ENCODE measurements at places on chromosomes 16 and 17. TPM values are rescaled to one million over a fixed set of nuclear protein-coding genes. Genes with fewer than 3 reads are reported as not detected.

The CHMP6 gene
- total RNA-seq = 36.4 TPM

The MAF gene
- 0.46 TPM for total RNA-seq

The MPP3 gene
- 15.2 TPM for total RNA-seq

The KRTAP4-5 gene
- total RNA-seq = not detected

The GINS3 gene
- 24.2 TPM for total RNA-seq

The CLEC10A gene
- not detected for total RNA-seq

The GLP2R gene
- 9.1 TPM for total RNA-seq

The CDRT15L2 gene
- total RNA-seq = not detected

The HSPB9 gene
- total RNA-seq = not detected

The MARVELD3 gene
- 0.27 TPM for total RNA-seq

The CTCF gene
- total RNA-seq = 36.0 TPM

The THAP11 gene
- total RNA-seq = 38.7 TPM

The SLC47A1 gene
- total RNA-seq = 20.1 TPM

The CTRL gene
- total RNA-seq = 1.9 TPM

The CES1 gene
- total RNA-seq = 34.8 TPM

The GRB7 gene
- total RNA-seq = 6.6 TPM

The CLEC3A gene
- not detected for total RNA-seq

The RPL38 gene
- total RNA-seq = 2,771 TPM

The SBK1 gene
- 0.34 TPM for total RNA-seq

The ALDH3A1 gene
- total RNA-seq = 780 TPM

The WSCD1 gene
- total RNA-seq = 3.3 TPM

The GSPT1 gene
- total RNA-seq = 209 TPM

The SRCIN1 gene
- 3.5 TPM for total RNA-seq

The GPR139 gene
- not detected for total RNA-seq

The TNK1 gene
- 1.3 TPM for total RNA-seq

The CMTM2 gene
- total RNA-seq = not detected

The PABPN1L gene
- not detected for total RNA-seq

The KRT33B gene
- total RNA-seq = not detected

The FAM20A gene
- total RNA-seq = not detected

The EFNB3 gene
- 1.3 TPM for total RNA-seq

The TPSB2 gene
- total RNA-seq = not detected
